ENCODE measurements at places on chromosomes 5 and 9.
A peak's percentile ranks its signal among the peaks of the same experiment; 100 is the strongest.

DNA sequence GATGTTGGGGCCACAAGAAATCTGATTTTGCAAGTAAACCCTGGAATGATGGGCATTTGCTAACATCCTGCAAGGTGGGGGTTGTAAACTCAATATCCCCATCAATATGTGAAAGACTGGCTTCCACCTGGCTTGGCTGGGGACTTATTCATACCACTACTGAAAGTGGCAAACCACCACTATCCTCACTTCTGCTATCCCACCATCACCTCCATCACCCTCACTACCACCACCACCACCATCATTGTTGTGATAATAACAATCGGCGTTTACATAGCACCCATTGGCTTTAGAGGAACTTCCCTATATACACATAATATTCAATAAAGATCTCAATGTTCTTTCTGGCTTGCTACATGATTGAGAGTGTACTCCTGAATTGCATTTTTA, 224.7 kb upstream of the DAP start:
- H3K27me3 ChIP-seq: peaks cover 12% of the 10 kb centered on the region
- no peak overlapping the region for H3K4me3 ChIP-seq
- H3K27ac ChIP-seq: no peak overlapping the region
- no peak for DNase-seq

- DNase-seq: no peak
- H3K27ac ChIP-seq: no peak overlapping the region
- peaks cover 15% of the 10 kb centered on the region for H3K36me3 ChIP-seq
Measured at GRCh38 chr9:123651273-123651672, 278.7 kb downstream of the DENND1A start.

- no peak overlapping the region for H3K4me3 ChIP-seq
- no peak for DNase-seq
- H3K36me3 ChIP-seq: no peaks in the 10 kb centered on the region
- peaks cover 12% of the 10 kb centered on the region for H3K4me1 ChIP-seq
- no peaks in the 10 kb centered on the region for H3K27me3 ChIP-seq
Measured at GRCh38 chr9:6960777-6961176, 203.0 kb downstream of the KDM4C start.

- H3K36me3 ChIP-seq: no peaks in the 10 kb centered on the region
- no peak for DNase-seq
- H3K4me1 ChIP-seq: peaks cover 15% of the 10 kb centered on the region
- peaks cover 83% of the 10 kb centered on the region for H3K27me3 ChIP-seq
Measured at GRCh38 chr9:129664746-129665388, 580 bp upstream of the PRRX2 start.

DNA sequence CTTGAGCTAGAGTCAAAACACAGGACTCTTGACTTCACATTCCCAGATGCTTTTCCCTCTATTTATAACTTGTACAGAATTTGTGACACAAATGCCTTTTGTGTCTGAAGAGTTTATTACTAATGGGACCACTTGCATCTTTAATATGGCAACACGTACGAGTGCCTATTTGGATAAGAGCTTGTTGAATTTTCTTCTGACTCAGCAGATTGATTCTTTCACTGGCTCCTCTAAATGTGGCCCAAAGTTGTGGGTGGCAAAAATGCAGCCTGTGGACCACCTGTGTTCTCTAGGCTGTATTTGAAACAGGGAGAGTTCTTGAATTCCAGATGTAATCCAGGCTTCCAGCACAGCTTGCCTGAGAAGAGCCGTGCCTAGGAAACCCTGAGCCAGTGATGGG, 34.1 kb upstream of the ERCC6L2 start:
- H3K36me3 ChIP-seq: no peaks in the 10 kb centered on the region
- DNase-seq: no peak
- H3K4me3 ChIP-seq: no peak overlapping the region
- no peaks in the 10 kb centered on the region for H3K4me1 ChIP-seq

- H3K36me3 ChIP-seq: no peaks in the 10 kb centered on the region
- peaks cover 3% of the 10 kb centered on the region for H3K4me1 ChIP-seq
- no peak for DNase-seq
- peaks cover 4% of the 10 kb centered on the region for H3K27me3 ChIP-seq
Measured at GRCh38 chr9:36323926-36324325, 65.7 kb upstream of the GNE start.

DNA sequence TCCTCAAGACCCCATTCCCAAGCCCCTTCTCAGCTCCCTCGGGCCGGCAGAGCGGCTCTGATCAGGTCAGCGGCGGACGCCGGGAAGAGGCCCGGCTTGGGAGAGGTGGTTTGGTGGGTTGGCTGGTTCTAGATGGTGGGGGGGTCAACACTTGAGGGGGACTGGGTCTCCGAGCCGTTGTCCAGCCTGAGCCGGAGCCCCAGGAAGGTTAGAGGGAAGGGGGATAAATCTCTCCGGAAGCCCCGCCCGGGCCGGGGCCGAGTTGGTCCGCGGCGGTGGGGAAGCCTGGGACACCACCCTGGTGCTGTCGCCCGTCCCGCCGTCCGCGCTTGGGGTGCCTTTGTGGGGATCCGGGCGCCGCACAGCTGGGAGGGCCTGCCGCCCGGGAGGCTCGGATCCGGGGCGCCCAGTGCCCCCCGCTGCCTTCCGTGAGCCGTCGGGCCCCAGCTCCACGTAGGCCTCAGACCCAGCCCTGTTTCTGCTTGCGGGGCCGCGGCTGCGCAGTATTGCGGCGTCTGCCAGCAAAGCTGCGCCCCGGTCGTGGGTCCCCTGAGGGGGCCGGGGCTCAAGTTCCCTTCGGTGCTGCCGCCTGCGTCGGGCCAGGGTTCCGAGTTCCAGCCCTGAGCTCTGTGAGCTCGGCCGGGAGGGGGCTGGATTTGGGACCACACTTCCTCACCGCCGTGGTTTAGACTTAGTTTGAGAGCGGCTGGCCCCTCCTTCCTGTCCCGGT, 542 bp upstream of the TRIM52 start:
- H3K4me3 ChIP-seq: peak overlapping the region; percentile 88
- peaks cover 70% of the 10 kb centered on the region for H3K4me1 ChIP-seq
- DNase-seq: peak; percentile 74

DNA sequence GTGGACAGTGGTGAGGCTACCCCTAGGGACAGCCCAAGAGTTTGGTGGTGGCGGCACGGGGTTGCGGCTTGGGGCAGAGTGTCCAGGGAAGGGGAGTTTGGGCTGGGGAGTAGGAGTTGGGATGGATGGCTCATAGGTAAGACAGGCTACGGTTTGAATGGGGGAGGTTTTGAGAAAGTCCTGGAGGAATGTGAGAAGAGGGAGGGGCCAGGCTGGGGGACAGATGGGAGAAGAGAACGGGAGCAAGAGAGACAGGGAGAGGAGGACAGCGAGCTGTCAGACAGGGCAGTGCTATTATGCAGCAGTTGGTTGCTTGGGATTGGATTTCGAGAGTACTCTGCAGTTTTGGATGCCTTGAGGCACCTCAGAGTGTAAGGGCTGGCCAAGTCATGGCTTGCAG, 24.5 kb downstream of the PSD2 start:
- no peaks in the 10 kb centered on the region for H3K4me1 ChIP-seq
- no peaks in the 10 kb centered on the region for H3K36me3 ChIP-seq
- no peak for DNase-seq
- H3K27me3 ChIP-seq: no peaks in the 10 kb centered on the region
- H3K4me3 ChIP-seq: no peak overlapping the region

GRCh38 chr5:73302797-73303147, 129.8 kb downstream of the TMEM174 start:
- no peaks in the 10 kb centered on the region for H3K36me3 ChIP-seq
- H3K4me1 ChIP-seq: peaks cover 30% of the 10 kb centered on the region
- H3K4me3 ChIP-seq: peak overlapping the region; percentile 43
- no peak for DNase-seq
- peaks cover 100% of the 10 kb centered on the region for H3K27me3 ChIP-seq

Measured in left ventricle myocardium inferior (tissue), 1 donor.